ENCODE measurements at places on chromosomes 2 and 18.

- no peak for DNase-seq
Observed at GRCh38 chr2:230908595-230909191, 16.3 kb downstream of the GPR55 start.

- no peak for DNase-seq
Observed at GRCh38 chr2:11710210-11710609, 36.2 kb upstream of the LPIN1 start.

- DNase-seq: no peak
Observed at GRCh38 chr2:150585221-150585971, 97.9 kb upstream of the RND3 start.

- DNase-seq: no peak
Observed at GRCh38 chr2:16325016-16325975, 340.3 kb downstream of the CYRIA start.

DNA sequence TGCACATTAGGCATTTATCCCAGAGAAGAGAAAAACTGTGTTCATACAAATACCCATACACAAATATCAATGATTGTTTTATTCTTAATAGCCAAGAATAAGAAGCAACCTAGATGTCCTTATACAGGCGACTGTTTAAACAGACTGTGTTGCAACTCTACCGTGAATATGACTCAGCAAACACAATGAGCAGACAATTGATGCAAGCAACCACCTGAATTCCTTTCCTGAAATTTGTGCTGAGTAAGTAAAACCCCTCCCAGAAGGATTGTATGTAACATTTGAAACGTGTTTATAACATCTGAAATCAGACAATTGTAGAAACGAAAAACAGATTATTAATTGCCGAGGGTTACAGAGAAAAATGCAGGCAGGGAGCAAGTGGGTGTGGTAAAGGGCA, 621.9 kb upstream of the SOX11 start:
- DNase-seq: no peak

DNA sequence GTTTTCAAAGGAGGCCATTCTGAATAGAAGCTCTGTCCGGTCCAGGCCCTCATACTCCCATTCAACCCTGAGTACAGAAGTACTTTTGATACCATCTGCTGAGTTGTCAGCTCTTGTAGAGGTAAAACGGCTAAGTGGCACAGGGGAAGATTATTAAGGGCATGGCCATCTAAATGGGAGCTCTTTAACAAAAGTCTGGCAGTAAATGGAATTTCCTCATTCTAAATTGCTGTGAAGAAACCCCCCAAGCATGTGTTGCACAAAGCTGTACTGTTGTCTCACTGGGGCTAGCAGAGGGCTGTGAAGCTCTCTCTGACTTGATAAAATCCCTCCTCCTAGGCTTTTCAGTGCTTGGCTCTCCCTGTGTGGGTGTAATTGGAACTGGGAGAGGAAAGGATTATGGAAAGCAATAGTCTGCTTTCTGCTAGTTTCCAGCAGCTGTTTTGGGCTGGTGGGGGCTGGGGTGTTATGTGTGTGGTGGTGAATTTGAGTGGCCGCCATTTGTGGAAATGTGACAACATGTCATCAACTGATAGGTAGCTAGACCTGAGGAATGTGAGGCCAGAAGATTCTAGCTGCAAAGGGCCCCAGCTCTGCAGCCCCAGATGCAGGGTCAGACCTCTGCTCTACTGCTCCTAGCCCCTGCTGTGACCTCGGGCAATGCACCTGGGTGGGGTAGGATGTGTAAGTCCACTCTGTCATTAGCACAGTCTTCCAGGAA, 65.1 kb downstream of the MAP4K4 start:
- DNase-seq: no peak
